ENCODE measurements at places on chromosomes 11 and 22.

- no peak for DNase-seq
Measured at GRCh38 chr11:71130106-71130505, 122.3 kb downstream of the SHANK2 start.

- no peak for DNase-seq
Measured at GRCh38 chr11:43747130-43747802, 66.7 kb downstream of the HSD17B12 start.

DNA sequence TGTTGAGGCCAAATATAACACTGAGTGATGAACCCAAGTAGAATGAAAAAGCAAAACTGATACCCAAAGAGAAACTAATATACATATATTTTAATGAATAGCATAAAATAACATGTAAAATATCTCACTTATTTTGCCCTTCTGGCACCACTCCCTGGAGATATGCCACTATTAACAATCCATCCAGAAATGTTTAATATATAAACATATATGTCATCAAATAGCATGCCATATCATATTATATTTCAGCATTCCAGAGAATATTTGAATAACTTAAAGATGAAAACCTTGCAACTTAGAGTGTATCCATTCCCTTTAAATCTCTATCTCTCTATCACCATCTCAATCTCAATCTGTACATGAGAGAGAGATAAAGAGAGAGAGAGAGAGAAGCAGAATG is 1073.3 kb upstream of the RAG2 start:
- DNase-seq, result no peak

DNA sequence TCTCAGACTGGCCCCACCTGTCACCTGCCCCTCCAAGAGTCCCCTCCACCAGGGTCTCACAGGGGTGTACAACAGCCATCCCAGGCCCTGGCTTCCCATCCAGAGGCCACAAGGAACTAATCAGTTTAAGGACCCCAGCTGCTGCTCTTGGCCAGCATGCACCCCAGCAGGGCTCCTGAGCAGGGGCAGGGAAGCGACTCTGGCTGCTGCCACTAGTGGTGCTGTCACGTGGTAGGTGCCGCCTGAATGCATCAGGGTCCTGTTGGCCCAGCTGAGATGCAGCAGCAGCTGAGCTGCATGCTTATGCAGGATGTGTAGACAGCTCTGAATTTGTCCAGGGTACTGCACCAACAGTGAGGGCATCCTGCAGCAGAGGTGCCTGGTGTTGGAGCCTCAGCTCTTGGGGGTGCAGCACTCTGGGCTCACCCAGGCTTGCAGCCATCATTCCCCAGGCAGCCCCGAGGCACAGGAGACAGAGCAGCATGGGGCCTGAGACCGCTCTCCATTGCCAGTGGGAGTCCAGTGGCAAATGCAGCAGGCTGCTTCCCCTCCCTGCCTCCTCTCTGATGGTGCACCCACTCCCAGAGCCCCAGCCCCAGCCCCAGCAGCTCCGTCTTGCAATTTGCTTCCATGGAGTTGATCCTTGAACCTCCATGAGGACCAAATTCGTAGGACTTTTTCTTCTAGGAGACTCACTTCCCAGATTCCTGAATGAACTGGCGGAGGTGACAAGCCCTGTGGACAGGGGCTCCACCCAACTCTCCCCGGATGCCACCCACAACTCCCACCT is 98.7 kb downstream of the MPPED1 start:
- DNase-seq, result no peak

- no peak for DNase-seq
Measured at GRCh38 chr11:84419616-84420015, 1133.4 kb upstream of the CCDC90B start.

- DNase-seq, result no peak
Measured at GRCh38 chr11:71204294-71204693, 48.1 kb downstream of the SHANK2 start.

DNA sequence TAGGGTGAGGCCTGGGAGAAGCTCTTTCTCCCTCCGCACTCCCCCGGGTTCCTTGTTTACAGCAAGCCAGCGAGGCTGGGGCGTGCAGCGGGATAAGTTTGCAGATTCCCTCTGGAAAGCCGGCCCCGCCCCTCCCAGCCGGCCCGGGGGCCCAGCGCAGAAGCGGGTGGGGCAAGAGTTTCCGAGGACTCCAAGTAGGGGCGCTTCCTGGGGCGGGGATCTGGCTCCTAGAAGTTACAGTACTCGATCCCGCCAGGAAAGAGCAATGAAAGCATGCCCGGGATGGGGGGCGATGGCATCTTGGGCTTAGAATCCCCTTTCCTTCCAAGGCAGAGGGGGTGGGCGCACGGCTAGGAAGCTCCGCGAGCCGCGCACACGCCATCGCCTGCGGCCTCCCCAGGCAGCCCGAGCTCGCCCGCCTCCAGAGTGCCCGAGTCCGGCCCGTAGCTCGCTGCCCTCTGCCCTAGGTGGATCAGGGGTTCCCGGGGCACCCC is 385 bp downstream of the TST start:
- no peak for DNase-seq

DNA sequence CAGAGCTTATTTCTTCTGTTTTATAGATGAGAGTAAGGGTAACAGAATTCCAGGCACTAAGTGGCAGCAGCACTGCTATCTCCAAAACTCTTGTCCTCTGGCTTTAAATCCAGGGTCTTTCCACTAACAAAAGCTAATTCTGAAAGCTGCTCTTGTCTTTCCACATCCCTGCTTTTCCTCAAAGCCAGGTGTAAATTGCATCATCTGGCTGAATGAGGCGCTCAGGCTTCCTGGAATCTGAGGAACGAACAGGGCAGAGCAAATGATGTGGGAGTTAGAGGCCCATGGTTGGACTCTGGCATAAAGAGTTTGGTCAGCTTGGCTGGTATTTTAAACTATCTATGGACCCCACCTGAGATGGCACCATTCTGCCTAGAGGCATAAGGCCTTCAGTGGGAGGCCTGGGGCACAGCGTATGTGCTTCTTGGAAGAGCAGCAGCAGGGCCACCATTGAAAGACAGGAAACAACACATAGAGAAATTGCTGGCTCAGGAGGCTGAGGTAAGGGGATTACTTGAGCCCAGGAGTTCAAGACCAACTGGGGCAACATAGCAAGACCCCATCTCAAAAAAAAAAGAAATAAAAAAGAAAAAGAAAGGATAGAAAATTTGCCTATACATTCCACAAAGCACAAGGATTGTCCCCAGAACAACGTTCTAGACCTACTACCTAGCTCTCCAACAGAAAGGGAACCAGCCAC is 1.9 kb downstream of the KCNJ5 start:
- no peak for DNase-seq

- DNase-seq, result no peak
Measured at GRCh38 chr11:66686801-66687750, 9.4 kb upstream of the RBM4B start.

- DNase-seq, result no peak
Measured at GRCh38 chr11:23023319-23023718, 163.0 kb upstream of the CCDC179 start.

DNA sequence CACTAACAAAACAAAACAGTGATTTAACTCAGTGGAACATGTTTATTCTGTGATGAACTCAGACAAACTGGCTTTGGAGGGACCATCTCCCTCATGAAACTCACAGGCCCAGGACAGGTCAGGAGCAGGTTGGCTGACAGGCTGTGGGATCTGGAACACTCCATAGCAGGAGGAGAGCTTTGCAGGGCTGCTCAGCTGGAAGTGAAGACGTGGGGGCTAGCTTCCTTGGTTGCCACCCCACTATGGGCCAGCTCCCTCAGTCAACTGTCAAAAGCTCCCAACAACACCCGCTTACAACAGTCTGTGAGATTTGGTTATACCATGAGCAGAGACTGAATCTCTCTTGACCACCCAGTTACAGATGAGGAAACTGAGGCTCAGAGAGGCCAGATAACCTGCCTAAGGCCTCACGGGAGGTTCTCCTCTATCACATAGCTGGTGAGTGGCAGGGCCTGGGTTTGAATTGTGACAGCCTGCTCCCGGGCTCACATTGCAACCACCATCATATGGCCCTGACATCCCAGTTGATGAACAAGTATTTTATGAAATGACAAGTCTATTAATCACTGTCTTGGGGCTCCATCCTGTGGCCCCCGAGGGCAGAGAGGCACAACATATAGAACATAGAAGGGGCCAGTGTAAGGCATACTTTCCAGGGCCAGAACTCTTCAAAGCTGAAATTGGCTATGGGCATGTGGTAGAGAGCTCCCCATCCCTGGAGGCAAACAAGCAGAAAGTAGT is 473.4 kb downstream of the MN1 start:
- DNase-seq, result no peak

- no peak for DNase-seq
Measured at GRCh38 chr11:64097468-64098317, 62.0 kb downstream of the FLRT1 start.

GRCh38 chr11:64316672-64317324 is 561 bp downstream of the TRMT112 start:
- no peak for DNase-seq

- no peak for DNase-seq
Measured at GRCh38 chr11:77753230-77753629, 67.3 kb downstream of the RSF1 start.

DNA sequence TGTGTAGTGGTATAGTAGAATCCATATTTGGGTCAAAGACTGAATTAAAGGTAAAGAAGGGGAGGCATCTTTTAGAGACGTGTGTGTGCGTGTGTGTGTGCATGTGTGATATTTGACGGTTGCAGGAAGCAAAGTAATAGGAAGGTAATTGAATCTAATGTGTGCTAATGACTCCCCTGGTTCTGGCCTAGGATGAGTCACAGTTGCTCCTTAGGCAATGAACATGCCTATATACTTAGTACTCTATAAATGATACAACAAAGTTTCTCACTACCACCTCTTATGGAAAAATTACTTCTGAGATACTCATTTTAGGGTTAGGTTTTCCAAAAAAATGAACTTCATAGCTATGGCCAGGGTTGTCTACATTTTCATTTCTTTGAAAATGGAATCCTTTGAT is 409.6 kb downstream of the GUCY1A2 start:
- DNase-seq, result no peak

DNA sequence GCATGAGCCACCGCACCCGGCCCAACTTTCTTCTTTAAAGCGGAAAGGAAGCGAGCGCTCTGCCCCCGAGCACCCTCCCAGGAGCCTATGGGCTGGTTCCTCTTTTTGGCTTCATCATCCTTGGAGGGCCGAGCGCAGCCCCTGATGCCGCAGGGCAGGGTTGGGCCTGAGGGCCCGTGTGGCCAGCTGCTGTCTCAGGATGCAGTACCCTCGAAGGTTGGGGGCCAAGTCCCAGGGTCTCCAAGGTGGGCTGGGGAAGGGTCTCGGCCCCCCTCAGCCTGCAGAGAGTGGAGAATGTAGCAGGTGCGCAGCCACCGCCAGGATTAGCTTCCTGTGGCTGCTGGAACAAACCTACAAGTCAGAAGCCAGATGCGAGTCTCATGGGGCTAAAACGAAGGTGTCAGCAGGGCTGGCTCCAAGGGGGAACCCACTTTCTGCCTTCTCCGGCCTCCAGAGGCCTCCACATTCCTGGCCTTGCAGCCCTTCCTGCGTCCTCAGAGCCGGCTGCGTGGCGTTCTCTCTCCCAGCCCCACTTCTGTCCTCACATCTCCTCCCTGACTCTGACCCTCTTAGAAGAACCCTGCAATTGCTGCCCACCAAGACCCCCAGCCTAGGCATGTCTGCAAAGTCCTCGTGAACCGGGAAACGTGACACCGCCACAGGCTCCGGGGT is 2.9 kb downstream of the PANX2 start:
- DNase-seq, result no peak

DNA sequence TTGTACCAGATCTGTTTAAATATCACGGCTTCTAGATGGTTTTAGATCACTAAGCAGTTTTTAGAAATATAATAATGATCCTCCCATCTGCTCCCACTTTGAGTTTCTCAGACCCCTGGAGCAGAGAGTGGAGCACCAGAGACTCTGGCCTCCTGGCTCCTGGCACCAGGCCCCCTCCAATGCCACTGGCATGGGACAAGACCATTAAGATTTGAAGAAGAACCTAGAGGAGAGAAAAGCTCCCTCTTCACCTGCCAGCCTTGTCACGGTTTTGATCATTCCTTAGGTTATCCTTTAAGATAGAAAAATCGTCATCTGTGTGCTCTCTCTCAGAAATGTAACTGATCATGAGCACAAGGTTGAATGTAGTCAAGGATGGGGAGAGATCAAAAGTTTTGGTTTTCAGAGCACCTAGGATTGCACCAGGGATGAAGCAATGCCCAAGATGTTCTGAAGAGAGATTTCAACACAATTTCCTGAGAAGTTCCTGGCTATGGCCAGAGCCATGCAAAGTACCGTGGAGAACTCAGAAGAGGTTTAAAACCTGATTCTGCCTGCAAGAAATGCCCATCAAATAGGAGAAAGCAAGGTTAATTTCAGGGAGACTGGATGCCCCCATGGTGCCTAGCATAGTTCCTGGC is 22.2 kb downstream of the IL10RA start:
- no peak for DNase-seq

DNA sequence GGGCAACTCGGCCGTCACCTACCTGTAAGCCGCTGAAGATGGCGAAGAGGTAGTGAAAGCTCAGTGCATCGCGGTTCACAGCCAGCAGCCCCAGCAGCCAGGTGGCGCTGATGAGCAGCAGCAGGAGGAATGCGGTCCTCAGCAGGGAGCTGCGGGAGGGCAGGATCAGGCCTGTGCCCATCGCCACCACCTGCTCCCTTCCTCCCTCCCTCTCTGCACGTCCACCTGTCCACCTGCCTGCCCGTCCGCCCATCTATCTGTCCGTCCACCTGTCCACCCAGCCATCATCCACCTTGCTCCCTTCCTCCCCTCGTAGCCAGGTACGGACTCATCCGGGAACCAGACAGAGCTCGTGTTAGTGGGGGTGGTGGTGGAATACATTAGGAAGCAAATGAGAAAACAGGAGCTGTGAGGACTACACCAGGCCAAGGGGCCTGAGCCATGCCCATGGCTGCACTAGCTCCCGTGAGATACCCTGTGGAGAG is 32.2 kb downstream of the TRMU start:
- DNase-seq, result peak; percentile 50

GRCh38 chr11:112817376-112817775 is 143.8 kb upstream of the NCAM1 start:
- no peak for DNase-seq

GRCh38 chr22:39646398-39647063 is 76.0 kb downstream of the CACNA1I start:
- DNase-seq, result no peak

GRCh38 chr22:35572556-35572955 is 31.9 kb downstream of the RASD2 start:
- DNase-seq, result no peak

GRCh38 chr11:61602775-61603569 is 22.1 kb upstream of the SYT7 start:
- DNase-seq, result no peak

GRCh38 chr11:118211006-118211405 is 13.8 kb downstream of the JAML start:
- DNase-seq, result no peak

DNA sequence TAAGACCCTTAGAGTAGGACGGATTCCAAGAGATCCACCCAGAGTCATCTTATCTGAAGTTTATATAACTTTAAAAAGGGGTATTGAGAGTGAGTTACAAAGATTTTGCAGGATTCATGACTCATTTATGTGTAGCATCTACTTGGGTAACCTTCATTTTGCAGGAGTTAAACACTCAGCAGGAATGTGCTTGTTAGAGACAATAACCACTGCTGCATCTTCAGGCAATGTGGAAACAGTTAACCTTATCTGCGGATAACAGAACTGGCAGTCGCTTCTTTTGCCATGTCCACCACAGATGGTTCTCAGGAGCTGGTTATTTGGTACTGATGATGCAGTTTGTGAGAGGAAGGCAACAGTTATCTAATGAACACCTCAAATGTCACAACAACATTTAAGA is 417.9 kb upstream of the DDI1 start:
- DNase-seq, result no peak

- DNase-seq, result no peak
Measured at GRCh38 chr22:46010951-46011626, 34.1 kb upstream of the WNT7B start.

Measured in stimulated activated CD8-positive, alpha-beta memory T cell treated with anti-CD3 and anti-CD28 coated beads, Interleukin-15, amount 100 ng/mL, for 48 hours (primary cell).